Natural killer cell (primary cell): ENCODE measurements at places on chromosomes 7 and 10.

GRCh38 chr10:121797490-121797889, 130.3 kb downstream of the ATE1 start:
- DNase-seq: no peak

DNA sequence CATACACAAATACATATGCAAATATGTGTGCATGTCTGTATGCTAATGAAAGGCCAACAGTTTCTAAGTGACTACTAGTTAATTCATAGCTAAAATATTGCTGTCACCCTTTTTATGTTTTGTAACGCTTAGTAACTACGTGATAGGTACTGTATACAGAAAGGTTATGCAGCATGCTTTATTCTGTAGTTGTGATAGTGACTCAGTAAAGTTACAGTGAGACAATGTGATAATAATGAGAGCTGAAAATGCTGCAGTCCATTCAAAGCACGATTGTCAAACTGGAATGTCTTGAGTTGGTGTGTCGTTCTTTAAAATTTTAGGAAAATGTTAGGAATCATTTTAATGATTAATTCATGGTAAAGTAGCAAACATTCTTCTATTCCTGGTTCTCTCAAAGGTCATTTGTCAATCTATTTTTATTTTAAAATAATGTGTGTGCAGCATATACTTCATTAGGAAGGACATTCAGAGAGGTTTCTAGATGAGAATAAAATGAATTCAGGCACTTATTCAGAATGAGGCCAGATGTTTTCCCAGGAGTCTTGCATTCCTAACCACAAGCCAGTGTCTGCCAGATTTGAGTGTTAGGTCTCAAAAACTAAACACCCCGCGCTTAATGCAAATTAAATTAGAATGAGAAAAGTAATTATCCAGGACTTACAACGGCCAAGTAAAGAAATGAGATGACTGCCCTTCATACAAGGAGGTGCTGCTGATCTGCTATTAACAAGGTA, 408.8 kb upstream of the FZD8 start:
- DNase-seq: no peak

DNA sequence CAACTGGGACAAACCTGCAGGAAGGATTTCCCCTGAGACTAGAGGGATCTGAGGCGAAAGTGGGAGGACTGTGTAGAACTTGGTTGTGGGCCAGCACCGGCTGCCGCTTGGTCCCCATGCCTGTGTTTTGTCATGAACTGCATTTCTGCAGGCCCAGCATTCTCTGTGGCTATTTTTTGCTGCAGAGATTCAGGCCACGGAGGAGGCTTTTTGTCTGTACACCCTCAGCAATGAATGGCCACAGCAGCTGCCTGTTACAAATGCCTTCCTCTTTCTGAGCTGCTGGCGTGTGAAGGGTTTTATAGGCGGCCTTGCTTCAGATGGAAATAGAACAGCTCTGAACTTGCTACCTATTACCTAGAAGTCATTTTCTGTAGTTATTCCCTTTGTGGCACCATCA, 164.4 kb downstream of the SH2D4B start:
- DNase-seq: no peak

DNA sequence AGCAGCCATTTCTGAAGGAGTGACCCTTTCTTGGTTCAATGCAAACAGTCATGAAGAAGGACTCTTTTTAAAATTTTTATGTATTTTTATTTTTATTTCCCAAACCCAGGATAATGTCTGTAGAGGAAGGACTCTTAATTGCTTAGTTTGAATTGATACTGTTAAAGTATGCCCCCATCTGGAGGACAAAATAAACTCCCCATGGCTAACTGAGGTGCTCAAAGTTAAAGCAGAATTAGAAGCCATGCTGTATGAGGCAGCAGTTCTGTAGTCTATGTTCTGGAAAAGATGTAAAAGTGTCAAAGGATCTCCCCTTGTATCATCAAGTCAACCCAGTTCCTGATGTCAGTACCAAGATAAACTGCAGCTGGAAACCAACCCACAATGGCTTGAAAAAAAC, 617.9 kb upstream of the GRM3 start:
- no peak for DNase-seq

DNA sequence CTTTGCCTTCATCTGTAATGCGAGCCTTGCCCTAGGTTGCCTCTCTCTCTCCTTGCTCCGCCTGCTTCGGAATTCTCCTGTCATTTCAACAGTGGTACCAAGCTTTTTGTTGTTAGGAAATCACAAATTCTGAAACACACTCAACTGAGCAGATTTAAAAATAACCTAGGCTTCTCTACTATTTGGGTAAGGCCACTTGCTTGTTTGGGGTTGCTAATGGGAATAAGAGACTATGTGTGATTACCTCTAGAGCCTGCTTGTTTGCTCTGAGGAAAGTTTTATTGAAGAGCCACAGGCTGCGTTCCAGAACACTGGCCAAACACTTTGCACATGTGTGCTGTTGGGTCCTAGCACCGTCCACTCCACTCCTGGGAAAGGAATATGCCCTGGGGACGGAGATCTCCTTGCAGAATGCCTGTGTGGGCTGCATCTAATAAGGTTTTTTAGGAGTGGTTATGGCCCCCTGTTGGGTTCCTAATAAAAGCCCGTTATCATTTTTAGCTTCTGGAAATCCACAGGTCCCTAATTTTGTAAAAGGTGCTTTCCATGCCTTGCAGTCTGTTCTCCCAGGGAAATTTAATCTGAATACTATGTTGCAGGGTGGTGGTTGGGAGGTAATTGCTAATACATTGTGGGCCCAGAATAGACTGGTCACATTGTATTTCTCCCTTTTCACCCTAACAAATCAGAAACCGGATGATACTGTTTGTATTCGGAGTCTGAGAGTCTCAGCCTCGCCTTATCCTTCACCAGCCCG, 68.7 kb upstream of the KLF6 start:
- DNase-seq: no peak

- no peak for DNase-seq
These were observed 19.9 kb upstream of the ZMIZ1 start for GRCh38 chr10:79048639-79049550.

- DNase-seq: no peak
These were observed 122.9 kb downstream of the NPY start for GRCh38 chr7:24406789-24407299.

DNA sequence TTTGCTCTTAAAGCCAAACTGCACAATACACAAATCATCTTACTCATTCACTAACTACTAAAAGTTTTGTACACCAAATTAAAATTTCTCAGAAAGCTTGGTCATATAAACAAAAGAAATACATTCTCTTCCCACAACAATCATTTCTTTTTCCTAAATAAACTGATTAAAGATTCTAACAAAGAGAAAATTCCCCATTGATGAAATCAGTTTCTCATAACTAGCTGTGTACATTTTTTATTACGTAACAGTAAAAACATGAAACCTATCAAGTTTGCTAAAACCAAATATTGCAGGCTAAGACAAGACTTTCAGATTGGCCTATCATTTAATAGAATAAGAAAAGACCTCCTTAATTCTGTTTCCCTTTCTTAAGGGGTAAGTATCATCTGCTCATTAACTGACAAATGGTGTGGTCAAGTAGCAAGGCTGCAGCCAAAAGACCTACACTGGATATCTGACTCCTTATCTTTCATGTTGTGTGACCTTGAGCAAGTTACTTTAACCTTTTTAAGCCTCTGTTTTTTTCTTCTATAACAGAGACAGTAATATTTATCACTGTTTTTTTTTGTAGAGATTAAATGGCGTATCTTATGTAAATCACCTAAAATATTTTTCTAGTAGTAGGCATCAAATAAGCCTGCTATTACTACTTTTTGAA, 22.4 kb downstream of the NAMPT start:
- no peak for DNase-seq
